Panc1 (cell line): ENCODE measurements at places on chromosomes 7 and 10. TPM values are rescaled to one million over a fixed set of nuclear protein-coding genes. Genes with fewer than 3 reads are reported as not detected.

DNA sequence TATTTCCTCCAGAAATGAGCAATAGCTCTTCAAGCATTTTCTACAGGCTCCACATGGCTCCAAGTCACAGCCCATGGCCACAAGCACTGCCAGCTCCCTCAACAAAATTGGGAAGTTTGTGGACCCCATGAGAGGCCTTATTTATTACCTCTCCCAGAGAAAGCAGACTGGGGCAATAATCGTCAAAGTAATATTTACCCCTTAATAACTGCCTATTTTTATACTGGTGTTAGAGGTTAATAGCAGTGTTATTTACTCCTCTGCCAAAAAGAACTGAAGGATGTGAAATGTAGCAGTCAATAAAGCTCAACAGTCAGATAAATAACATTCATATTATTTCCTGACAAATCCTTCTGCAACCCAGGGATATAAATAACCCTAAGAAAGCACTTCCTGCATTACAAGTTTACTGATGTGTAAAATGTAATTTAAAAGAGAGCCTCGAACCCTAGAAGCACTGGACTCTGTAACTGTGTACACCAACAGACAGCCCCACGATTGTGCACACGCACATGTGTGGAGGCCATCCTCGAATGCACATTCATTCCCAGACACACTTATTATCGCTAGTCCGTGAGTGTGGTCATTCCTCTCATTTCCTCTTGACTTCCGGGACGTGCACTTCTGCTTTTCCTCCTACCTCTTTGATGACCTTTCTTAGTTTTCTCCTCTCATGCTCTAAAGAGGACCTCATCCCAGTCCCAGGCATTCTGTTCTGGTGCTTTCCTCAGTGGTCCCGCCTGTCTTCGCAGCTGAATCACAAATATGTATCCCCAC, 157.4 kb downstream of the EVX1 start:
- no peak for DNase-seq

The COL17A1 gene
- 0.26 TPM for total RNA-seq

DNA sequence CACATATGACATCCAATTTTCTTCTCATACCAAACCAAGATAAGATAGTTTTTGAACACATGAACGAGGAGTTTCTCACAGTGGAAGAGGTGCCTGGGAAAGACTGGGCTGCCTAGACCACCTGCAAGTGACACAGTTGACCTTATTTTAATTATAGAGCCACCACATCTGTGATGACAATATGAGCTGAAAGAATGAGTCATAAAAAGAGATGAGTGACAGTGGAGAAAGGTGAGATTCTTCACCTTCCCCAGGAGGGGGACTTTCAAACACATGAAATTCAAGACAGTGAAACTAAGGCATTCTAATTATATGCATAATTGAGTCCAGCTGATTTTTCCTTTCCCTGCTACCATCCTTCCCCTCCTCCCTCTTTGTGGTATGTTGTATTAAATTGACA, 475.5 kb downstream of the NXPH1 start:
- no peak for DNase-seq

- DNase-seq: no peak
Observed at GRCh38 chr7:88165697-88166096, 54.1 kb downstream of the SRI start.

DNA sequence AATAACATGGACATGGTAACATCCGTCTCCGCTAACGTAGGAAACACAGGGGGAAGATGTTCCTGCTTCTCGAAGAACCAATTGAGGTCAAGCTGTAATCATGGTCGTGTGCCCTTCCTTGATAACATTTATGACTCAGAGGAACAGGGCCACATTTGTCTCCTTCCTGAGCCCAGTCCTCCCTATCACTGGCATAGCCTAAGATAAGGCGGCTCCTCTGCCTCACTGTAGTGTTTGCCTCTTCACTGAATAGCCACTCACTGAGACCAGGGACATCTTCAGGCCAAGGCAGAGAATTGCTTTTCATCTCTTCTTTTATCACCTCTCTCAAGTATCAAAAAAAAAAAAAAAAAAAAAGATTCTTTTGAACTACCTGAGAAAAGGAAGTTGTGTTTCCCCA, 5.4 kb upstream of the GRM8 start:
- DNase-seq: no peak

GRCh38 chr10:102927311-102928010, 9.4 kb downstream of the CNNM2 start:
- DNase-seq: no peak

- no peak for DNase-seq
Observed at GRCh38 chr10:23980094-23980493, 228.8 kb upstream of the KIAA1217 start.

GRCh38 chr7:137990251-137990941, 11.5 kb downstream of the CREB3L2 start:
- no peak for DNase-seq

The ANXA8L1 gene
- 0.26 TPM for total RNA-seq

- DNase-seq: no peak
Observed at GRCh38 chr10:71623098-71623985, 96.2 kb downstream of the C10orf105 start.

The ARMC3 gene
- total RNA-seq: 1.0 TPM

- DNase-seq: no peak
Observed at GRCh38 chr10:90354914-90355313, 502.9 kb downstream of the HTR7 start.

GRCh38 chr7:11192506-11192905, 218.8 kb downstream of the PHF14 start:
- no peak for DNase-seq

GRCh38 chr10:103820101-103821062, 35.0 kb downstream of the SH3PXD2A start:
- DNase-seq: no peak
